ENCODE measurements at places on chromosomes 6 and 20.

DNA sequence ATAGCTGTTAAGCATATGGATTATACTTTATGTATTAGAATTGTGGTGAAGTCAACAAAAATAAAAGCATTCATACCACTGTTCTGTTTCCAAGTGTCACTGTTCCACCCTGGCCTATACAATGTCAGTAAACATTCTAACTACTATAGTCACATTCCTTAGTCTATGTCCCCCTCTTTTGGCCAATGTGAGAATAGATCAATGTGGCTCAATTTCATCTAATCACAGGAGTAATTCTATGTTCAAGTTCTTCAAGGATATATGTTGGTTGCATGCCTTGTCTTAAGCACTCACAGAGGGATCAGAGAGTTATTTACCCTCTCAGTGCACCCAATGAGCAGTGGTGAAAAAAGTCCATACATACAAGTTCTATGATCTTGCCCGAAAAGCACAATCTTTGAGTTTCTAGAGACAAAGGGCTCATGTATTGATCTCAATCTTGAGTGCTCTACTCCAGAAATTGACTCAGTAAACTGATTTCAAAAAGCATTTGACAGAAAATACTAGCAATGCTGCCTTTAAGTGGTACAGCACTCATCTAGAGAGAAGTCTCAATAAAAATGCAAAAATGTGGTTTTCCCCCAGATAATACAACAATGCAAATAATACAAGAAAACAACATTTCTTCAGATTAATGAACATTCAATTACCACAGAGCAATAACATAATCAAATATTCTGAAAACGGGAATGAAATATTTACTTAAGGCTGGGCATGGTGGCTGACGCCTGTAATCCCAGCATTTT lies 16.5 kb downstream of the SMLR1 start:
- DNase-seq, result no peak

DNA sequence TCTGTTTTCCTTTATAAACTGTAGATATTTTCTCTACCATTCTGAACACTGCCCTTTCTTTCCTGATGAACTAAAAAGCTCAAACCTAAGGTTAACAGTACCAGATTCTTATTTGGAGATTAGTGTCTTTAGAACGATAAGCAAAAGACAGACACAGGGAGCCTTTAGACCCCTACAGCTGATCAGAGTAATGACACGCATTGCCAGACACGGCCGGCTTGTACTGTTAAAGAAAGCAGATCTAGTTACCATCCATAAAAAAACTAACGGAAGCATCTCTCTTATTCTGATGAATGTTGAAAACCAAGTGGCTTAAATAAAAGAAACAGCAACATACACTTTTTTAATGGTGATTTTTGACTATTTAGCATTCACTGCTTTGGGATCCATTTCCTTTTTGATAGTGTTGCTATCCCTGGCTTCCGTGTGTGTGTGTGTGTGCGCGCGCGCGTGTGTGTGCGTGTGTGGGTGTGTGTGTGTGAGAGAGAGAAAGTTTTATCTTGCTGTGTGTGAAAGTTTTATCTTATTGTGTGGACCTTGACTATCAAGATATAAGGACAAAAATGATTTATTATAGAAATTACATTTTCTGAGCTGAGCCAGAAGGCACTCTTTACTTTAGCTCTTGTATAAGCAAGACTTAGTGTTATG lies 95.6 kb upstream of the SLC35B3 start:
- no peak for DNase-seq

DNA sequence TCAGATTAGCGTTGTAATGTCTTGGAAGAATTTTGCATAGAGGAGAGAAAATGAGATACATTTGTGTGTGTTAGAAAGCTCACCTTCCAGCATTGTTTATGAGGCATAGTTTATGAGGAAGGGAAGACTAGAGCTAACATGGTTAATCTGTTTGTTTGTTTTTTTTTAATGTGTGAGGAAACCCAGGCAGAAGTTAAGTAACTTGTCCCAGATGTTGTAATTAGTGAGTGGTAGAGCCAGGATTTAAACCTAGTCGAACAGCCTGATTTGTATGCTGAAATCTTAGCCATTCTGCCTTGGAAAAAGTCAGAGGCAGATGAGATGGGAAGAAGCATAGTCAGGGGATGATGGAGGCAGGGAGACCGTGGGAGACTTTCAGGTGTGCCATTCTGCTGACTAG lies 29.1 kb downstream of the NDUFAF5 start:
- DNase-seq, result no peak

DNA sequence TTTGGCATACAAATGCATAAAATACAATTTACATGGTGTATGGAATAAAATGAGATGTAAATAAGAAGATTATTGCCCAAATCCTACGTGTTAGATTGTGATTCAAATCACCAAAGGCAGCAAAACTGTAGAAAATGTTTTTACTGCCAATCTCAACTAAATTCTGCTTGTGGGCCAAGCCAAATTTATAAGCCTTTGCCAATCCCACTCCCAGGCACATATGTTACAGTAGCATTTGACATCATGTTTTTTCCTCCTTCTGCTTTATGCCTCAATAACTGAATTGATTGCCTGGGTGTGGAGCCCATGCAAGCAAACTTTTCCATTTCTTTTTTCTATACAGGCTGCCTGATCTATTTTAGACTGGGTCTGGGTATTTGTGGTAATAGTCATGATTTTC lies 36.3 kb upstream of the LRRC1 start:
- DNase-seq, result no peak

DNA sequence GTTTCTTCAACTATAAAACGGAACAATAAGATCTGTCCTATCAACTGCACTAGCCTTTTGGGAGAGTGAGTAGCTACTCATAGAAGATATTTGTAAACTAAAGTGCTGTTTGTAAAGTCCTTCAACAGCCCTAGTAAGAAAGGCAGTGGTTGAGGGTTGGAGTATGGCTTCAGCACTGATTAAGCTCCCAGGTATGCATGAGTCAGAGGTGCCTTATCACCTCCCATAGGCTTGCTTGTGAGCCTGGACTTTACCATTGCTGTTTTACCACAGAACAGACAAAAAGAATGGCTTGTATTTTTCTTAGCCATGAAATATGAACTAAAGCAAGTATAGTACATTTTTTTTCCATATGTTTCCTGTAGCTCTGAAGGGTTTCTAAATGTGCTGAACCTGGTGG lies 44.1 kb downstream of the SAMD3 start:
- no peak for DNase-seq

- DNase-seq, result no peak
These were observed 14.7 kb downstream of the LRRC73 start for GRCh38 chr6:43495409-43495941.

- DNase-seq, result peak; percentile 7
These were observed 214.8 kb downstream of the ZDHHC14 start for GRCh38 chr6:157595768-157596167.

- DNase-seq, result no peak
These were observed 122.3 kb downstream of the JARID2 start for GRCh38 chr6:15368186-15368585.

DNA sequence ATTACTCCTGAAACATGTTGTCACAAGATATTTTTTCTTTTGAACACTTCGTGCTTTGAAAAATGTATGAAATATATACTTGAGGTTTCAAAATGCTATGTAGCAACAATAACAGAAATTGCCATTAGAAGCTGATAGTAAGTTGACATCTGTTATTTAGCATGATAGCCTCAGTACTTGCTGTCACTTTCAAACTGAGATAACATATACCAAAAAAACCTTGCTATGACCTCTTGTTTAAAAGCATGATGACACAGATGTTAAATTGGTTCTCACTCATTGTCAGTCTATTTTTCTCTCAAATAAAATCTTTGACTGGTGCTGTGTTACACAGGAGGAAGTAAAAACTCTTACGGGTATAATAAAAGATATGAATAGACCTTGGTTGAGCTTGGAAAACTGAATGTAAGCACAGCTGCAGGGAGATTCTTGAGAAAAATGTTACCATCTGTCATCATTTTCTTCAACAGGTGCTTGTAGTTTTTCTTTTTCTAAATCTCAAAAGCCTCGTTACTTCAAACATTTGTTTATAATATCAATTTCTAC lies 18.6 kb downstream of the MOXD1 start:
- no peak for DNase-seq

DNA sequence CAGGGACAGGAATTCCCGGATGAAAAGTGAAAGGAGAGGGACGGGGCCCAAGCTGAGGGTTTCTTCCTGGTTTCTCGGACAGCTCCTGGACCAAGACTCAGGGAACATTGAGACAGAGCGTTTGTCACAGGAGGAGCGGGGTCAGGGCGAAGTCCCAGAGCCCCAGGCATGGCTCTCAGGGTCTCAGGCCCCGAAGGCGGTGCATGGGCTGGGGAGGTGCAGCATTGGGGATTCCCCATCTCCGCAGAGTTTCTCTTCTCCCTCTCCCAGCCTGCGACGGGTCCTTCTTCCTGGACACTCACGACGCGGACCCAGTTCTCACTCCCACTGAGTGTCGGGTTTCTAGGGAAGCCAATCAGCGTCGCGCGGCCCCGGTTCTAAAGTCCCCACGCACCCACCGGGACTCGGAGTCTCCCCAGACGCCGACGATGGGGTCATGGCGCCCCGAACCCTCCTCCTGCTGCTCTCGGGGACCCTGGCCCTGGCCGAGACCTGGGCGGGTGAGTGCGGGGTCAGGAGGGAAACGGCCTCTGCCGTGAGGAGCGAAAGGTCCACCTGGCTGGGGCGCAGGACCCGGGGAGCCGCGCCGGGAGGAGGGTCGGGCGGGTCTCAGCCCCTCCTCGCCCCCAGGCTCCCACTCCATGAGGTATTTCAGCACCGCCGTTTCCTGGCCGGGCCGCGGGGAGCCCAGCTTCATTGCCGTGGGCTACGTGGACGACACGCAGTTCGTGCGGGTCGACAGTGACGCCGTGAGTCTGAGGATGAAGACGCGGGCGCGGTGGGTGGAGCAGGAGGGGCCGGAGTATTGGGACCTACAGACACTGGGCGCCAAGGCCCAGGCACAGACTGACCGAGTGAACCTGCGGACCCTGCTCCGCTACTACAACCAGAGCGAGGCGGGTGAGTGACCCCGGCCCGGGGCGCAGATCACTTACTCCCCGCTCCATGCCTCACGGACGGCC lies 54.6 kb upstream of the POLR1H start:
- peak; percentile 30 for DNase-seq

Measured in stimulated activated CD4-positive, alpha-beta T cell treated with anti-CD3 and anti-CD28 coated beads, Interleukin-2, amount 100 ng/mL, for 24 hours (primary cell).